ENCODE measurements at places on chromosomes 3 and 15.

DNA sequence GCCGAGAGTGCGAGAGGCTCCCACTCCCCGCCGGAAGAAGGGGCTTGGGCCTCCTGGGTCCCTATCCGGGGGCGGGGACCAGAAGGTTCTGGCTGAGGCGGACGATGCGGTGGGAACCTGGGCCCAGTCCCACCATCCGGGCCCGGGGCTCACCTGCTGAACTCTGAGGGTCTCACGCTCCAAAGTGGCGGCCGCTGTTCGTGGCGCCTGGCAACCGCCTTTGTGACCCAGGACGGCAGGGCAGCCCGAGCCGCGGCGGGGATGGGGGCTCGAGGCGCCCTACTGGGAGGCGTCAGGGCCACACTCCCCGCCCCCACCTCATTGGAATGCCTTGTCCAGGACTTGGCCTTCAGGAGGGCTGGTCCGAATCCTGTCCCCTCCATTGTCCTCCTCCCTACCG lies at the start of gene FANCD2OS:
TSS of gene FANCD2OS (minus strand) at position 165 of the 400 bp plus-strand sequence. CDS start 3,481 bp downstream, outside the sequence.
- ATAC-seq: no peak

- ATAC-seq: no peak
These were observed 367.3 kb downstream of the EPHA6 start for GRCh38 chr3:97181704-97182103.

- no peak for ATAC-seq
These were observed 24.5 kb upstream of the HDAC11 start for GRCh38 chr3:13455644-13456043.

GRCh38 chr15:39746176-39746575 lies 36.5 kb downstream of the FSIP1 start:
- ATAC-seq: no peak

DNA sequence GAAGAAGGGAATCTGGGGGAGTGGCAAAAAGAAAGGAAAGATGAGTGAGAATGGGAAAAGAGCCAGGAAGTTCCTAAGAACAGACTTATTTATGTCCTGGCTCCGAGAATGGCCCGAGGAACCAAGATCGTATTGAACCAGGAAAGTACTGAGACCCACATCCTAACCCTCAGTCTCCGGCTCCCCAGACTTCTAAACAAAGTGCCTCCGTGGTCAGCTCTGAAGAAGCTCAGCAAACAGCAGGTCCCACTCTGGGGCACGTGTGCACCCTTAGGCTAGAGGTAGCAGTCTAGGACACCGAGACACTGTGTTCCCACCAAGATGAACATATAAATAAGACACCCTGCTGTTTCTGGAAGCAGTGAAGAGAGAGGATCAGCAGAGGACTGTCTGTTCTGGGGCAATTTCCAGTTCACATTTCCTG lies 307.4 kb downstream of the NTRK3 start:
- no peak for ATAC-seq

DNA sequence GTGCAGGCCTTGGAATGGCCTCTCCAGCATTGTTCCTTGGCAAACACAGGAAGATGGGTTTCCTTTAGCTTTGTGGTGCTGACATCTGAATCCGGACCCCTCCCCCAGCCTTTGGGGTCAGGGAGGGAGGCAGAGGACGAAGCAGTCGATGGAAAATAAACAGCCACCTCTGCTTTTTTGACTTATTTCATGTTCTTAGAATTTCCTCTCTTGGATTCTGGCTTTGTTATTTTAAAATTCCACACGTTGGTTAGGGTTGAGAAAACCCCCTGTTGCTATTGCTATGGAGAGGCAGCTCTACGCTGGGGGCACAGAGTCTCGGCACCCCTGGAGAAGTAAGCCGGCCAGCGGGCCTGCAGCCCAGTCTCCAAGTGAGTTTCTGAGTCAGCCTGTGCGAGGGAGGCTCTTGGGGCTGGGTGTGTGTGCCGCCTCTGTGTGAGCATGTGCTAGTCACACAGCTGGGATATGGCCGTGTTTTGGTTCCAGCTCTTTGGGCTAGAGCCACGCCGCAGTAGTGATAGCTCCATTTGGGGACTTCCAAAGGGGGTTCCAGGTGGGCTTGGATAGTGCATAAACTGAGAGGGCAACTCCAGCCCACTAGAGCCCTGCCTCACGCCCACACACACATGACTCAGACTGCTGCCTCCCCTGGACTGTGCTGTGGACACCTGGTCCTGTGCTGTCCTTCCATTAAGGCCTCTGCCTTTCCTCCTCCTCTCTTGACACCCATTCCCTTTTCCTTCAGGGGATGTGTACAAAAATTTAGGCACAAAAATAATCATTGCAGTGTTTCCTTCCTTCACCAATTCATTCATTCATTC lies 58.8 kb downstream of the AMOTL2 start:
- no peak for ATAC-seq

GRCh38 chr3:171986176-171986575 lies 53.2 kb upstream of the FNDC3B start:
- ATAC-seq: no peak

DNA sequence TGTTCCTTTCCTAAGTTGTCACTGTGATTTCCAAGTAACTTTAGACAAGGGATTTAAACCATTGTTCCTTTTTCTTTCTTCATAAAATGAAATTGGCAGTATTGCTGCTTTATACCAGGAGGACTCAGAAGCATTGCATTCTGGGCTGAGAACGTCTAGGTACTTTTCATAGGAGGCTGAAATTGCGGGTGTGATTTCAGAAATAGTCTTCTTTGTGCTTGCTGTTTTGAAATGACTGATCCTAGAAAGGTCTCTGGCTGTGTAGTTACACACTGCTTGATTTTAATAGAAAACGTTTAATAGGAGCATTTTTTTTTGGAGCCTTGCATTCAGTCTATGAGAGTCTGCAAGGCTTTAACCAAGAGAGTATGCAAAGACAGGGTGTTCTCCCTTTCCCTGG lies 56.3 kb downstream of the PPM1L start:
- ATAC-seq: no peak

GRCh38 chr3:45944830-45945620 lies 1.8 kb downstream of the CXCR6 start:
- no peak for ATAC-seq

- no peak for ATAC-seq
These were observed 6.4 kb downstream of the OPA1 start for GRCh38 chr3:193599393-193599792.

DNA sequence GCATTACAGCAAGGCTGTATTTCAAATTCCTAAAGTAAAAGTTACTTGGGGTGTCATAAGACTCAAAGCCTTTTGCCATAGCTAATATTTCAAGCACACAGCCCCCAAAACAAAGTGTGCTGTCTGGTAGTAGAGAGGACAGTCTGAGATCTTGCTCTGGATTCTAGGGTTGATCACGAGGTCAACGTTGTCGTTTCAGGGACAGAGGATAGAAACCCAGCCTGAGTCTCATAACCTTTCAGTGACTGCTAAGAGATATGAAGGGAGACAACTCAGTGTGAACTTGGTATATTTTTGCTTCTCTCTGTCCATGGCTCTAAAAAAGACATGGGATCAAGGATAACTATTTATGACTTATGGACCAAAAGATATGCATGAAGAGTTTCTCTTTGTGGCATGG lies 25.6 kb upstream of the MINDY4B start:
- no peak for ATAC-seq

- no peak for ATAC-seq
These were observed 32.0 kb downstream of the SELENOT start for GRCh38 chr3:150635076-150635475.

GRCh38 chr15:73993211-73993994 lies 1.1 kb upstream of the PML start:
- ATAC-seq: no peak

GRCh38 chr3:53506763-53507145 lies 12.3 kb downstream of the CACNA1D start:
- ATAC-seq: no peak

GRCh38 chr3:143475981-143476380 lies 356.4 kb downstream of the CHST2 start:
- ATAC-seq: no peak

DNA sequence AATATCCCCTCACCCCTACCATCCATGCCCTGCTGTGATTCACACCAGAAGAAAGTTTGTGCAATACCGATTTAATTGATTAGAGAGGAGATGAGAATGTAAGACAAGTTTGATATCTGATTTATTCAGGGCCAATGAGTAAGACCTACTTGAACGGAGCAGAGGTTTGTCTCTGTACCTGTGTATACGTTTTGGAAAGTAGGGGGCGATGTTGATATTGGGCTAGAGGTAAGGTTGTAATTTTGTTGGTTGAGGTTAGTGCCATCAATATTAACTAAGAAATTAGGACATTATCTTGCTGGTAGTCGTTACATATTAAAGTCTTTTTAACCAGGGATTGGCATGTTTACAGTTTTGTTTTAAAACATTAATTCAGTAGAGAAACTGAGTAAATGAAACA lies 20.5 kb downstream of the EAF2 start:
- ATAC-seq: no peak

- ATAC-seq: no peak
These were observed 132.2 kb downstream of the TGFBR2 start for GRCh38 chr3:30738605-30739004.

DNA sequence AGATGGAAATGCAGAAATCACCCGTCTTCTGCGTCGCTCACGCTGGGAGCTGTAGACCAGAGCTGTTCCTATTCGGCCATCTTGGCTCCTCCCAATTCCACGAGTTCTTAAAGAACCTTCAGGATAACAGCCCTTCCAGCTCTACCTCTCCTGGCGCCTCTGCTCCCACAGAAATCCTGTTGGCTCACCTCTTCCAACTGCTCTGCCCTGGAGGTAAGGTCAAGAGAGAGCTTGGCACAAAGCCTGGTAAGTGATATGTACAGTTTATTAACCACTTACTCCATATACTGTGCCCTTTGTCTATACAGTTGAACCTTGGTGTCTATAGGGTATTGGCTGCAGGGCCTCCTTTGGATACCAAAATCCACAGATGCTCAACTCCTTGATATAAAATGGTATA lies 17.8 kb upstream of the FGF12 start:
- ATAC-seq: no peak

- ATAC-seq: no peak
These were observed 75.7 kb upstream of the DPPA4 start for GRCh38 chr3:109413049-109413448.

DNA sequence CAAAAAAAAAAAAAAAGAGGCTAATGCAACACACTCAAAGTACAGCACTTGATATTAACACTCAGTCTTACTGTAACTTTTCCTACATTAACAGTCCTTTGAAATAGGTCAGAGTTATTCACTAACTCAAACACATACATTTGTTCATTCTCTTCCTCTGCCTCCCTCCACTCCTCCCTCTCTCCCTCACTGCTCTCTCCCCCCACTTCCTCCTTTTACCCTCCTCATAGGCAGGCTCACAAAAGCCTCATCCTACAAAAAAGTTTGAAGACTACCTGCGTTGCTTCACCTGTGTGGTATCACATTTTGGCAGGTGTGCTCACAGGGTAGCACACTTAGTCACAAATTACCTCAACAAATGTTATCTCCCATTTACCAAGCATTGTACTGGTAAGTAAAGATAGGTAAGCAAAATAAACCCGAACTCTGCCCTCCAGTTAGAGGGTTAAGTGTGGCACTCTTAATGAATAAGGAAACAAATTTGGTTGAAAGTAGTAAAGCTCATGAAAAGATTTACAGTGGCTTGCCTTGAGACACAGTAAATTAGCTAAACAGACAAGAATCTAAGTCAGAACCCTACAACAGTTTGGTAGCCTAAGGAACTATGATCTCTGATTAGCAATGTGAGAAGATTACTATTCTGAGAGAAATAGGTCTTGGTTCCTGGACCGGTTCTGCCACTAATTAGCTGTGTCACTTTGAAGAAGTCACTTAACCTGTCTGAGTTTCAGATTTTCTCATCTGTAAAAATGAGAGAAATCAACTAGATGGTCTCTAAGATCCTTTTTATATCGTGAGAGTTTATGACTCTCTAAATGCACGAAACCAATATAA lies 151.0 kb upstream of the MLF1 start:
- ATAC-seq: no peak

- no peak for ATAC-seq
These were observed 105.6 kb downstream of the OXSM start for GRCh38 chr3:25895443-25895842.

GRCh38 chr15:69105451-69105985 lies 54.9 kb upstream of the GLCE start:
- ATAC-seq: no peak

- no peak for ATAC-seq
These were observed 100.6 kb upstream of the TSC22D2 start for GRCh38 chr3:150307311-150308036.

GRCh38 chr3:78204977-78205376 lies 1165.1 kb downstream of the ROBO2 start:
- ATAC-seq: no peak

- ATAC-seq: no peak
These were observed 4.3 kb downstream of the TBC1D2B start for GRCh38 chr15:78073046-78073787.

GRCh38 chr3:6421666-6422445 lies 439.1 kb upstream of the GRM7 start:
- no peak for ATAC-seq

- ATAC-seq: no peak
These were observed 3.6 kb upstream of the NMD3 start for GRCh38 chr3:161217496-161217895.
